ENCODE measurements at places on chromosomes 12 and 14.

DNA sequence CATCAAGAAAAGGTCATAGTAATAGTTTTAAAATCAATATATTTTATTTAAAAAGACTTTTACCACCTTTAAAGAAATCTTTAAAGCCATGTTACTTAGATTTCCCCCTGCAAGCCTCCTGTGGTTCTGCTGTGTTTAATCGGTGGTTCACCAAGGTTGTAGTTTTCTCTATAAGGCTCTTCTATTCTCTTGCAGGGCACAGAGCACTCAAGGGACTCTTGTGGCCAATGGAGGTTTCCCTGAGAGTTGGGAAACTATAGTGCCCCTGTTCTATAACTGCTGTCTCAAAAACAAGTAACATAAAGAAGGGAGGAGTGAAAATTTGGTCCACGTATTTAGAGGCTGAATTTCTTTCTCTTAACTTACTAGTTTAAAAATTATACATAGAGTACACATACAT is 25.0 kb downstream of the DACT1 start:
- no peak for DNase-seq

DNA sequence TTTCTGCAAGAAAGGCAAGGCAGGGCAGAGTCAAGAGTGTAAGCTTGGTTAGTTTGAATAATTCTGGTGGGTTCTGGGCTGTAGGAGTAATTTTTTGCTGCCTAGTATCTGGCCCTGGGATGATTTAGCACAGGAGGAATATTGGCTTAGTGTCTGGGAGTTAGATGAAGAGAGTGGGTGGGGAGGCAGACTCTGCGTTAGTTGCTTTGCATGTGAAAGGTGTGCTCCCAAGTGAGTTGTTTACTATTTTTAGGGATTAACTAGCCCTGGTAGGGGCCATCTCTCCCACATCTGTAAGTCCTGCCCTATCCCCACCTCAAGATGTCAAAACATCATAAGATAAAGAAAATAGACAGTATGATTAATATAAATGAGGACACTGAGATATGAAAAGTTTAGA is 249.7 kb downstream of the LRIG3 start:
- DNase-seq, result no peak

DNA sequence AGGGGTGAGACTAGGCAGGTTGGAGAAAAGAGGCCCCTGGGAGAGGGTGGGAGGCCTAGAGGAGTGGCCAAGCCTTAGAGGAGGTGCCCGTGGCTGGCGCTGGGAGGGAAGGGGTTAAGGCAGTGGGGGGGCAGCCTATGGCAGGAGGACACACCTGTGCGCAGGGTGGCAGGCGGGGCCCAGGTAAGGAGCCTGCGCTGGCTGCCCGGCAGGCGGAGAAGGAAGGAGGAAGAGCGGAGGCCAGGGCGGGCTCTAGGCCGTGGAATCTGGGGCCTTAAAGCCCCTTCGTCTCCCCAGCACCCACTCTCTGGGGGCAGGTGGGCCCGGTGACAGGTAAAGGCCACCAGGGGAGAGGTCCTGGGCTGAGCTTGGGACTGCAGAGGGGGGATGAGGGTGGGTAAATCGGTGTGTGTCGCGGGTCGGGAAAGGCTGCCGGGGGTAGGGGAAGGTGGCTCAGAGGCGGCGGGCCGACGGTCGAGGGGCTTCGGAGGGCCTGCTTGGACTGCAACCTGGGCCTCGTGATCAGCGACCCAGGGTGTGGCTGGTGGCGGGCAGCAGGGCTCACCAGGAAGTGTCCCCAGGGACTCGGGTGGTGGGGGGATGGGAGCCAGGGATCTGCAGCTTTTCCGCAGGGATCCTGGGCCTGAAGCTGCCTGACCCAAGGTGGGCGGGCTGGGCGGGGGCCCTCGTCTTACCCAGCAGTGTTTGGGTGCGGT is 7.3 kb downstream of the PHB2 start:
- no peak for DNase-seq

GRCh38 chr12:12327802-12328201 is 22.2 kb downstream of the MANSC1 start:
- DNase-seq, result no peak

- DNase-seq, result no peak
Observed at GRCh38 chr14:46480817-46481216, 170.8 kb downstream of the RPL10L start.

DNA sequence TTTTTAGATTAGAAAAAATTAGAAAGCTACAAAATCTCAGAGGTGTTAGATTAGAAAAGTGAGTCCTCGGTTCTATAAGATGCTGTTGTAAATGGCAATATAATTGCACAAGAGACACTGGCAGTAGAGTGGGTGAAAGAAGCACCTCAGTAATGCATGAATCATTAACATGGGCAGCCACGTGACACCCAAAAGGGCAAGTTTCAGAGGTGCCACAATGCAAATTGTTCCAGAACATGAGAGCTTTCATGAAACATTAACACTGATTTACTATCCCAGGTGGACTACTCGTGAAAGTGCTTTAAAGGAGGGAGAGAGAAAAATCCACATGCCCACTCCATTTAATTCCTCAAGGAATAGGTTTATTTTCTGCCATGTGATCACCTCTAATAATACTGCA is 108.4 kb downstream of the PTPRR start:
- DNase-seq, result no peak

- no peak for DNase-seq
Observed at GRCh38 chr14:63677891-63678379, 36.3 kb upstream of the WDR89 start.

DNA sequence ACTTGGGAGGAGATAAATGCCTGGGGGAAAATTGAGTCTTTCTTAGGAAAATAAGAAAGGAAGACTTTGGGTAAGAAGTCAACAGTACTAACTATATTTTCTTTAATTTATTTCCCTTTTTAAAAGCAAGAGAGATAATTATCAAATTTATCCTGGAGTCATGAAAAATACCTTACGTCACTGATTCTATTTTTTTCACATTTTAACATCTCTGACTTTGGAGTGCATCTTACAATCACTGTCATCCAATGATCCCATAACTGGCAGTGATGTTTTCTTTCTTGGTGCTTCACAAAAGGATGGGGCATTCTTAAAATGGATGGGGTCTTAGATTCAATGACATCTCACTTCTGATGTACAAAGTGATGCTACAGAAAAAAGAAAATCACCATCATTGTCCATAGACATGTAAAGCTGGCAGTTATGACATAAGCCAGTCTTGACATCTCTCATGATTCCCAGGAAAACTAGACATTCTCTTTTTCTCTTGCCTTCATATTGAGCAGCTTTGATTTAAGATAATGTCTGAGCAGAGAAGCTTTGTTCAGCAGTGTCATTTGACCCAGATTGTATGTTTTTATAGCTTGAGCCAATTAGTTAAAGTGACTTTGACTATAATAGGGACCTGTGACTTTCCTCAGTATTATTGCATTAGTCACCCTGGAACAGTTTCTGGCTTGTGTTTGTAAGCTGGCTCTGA is 236.2 kb downstream of the EGLN3 start:
- no peak for DNase-seq

DNA sequence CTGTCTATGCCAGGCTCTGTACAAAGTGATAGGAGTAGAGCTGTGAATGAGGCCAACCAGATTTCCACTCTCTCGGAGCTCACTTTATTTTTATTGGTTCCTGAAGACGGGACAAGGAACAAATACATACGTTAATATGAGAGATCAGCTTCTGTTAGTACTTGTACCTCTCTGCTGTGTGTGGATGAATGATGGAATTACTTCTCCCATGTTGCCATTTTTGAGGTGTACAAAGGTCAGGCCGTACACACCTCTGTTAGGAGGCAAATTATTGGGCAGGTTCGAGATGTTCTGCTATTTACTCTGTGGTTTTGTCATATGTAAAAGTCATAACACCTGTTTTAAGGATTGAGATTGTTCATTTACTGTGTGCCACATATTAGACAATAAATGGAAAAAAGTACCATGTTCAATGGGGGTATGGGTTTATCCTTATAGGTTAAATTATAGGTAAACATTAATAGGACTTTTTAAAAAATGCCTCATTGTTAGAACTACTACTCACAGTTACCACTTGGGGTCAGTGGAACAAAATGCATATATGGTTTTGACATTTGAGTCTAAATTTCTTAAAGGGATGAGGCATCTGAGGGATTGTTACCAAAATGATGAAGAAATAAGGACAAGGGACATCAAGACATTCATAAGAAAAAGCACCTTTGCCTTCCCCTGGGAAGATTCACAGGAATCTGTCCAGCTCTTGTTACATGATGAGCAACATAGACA is 26.9 kb downstream of the WBP11 start:
- DNase-seq, result no peak

GRCh38 chr14:38972511-38972910 is 130.5 kb downstream of the SEC23A start:
- no peak for DNase-seq

DNA sequence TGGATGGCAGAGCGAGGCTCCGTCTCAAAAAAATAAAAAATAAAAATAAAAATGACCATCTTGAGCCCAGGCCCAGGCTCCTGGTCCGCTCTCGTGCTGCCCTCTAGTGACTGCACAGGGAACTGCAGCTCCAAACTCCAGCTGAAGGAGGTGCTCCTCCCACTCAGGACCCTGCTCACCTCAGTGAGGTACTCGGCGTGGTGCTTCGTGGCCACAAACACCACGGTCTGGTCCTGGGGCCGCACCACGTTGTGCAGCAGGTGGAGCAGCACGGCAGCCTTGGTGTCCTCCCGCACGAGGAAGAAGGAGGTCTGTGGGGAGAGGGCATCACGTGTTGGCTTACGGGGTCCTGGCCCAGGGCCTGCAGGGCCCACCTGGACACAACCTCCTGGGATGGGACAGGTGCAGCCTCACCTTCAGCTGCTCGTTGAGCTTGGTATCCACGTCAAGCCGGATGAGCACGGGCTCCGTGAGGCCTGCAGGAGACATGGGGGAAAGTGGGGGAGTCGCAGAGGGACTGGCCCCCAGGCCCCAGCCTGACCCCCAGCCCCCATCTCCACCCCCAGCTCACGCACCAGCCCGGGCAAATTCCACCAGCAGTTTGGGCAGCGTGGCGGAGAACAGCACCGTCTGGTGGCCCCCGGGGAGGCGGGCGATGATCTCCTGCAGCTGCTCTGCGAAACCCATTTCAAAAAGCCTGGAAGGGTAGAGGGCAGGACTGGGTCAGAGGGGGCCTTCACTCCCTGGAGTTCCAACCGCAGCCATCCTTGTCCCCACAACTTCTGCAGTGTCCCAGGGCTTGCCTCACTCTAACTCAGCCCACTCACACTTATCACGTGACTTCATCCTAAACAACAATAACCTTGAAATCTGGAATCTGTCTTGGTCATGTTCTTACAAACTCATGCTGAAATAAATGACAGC is 10.6 kb downstream of the DDX54 start:
- DNase-seq, result no peak

GRCh38 chr12:131460520-131460919 is 250.4 kb upstream of the SFSWAP start:
- DNase-seq, result no peak

DNA sequence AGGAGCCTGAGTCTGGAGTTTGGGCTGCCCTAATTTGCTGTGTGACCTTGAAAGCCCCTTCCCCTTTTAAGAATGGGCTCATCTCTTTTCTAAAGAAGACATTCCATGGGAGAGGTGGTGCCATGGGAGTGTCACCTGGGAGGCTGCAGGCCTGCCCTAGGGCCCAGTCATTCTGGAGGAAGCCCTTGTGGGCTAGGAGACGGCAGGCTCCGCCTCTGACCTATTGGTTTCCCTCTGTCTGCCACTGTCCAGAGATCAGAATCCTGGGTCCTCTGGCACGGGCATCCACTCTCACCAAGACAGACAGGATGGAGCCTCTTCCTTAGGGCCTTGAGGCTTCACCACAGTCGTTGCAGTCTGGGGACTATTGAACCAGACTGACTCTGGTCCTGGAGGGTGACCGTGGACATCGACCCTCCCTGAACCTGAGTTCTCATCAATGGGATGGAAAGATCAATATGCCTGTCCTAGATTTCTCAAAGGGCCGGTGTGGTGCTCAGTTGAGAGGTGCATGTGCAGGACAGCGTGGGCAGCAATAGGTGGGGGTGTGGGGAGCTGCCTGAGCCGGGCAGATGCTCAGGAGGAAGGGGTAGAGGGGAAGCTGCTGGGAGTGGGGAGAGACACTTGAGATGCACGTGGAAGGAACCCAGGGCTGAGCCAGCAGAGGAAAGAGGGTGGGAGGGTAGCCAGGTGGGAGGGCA is 12.2 kb upstream of the CLMN start:
- no peak for DNase-seq

DNA sequence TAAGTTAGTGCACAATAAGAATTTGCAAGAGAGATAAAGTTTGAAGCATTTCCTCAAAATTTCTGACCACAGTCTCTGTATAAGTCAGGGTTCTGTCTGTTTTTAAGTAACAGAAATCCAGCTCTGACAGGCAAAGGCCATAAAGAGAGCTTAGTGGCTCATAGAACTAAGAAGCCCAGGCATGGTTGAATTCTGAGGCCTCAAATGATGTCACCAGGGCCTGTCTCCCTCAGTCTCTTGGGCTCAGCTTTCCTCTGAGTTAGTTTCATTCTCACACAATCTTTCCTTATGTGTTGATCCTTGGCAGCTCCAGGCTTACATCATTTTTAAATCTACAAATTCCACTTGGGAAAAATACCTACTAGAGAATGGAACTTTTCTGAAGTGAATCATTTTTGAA is 173.4 kb upstream of the ATP2B1 start:
- no peak for DNase-seq

GRCh38 chr14:102764220-102764671 is 13.0 kb upstream of the TRAF3 start:
- no peak for DNase-seq

- DNase-seq, result no peak
Observed at GRCh38 chr14:44988694-44989093, 26.7 kb downstream of the TOGARAM1 start.

DNA sequence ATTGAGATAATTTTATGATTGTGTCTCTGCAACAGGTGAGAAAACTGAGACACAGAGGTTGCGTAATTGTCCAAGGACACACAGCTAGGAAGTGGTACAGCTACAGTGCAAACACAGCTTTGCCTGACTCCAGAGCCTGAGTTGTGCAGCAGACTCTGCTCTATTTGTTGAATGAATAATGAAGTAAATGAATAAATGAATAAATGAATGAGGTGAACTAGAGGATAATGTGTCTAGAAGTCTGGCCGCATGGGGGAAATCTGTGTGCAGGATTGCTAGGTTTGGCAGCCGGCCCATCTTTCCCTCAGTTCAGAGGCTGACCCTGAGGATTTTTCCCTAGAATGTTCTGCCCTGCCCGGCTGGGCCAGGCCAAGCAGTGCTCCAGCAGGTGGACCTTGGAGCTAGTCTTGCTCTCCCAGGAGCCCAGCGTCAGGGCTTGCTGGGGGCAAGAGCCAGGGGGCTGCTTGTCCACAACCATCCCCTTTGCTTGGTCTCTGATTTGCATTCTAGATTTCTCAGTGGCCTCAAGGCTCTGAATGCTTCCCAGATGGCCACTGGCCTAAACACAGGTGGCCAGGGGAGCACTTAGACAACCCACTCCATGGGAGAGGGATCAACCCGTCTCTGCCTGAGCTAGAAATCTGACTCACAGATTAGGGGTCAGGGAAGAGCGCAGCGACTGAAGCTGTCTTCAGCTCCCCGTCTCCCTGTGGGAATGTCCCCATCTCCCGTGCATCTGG is 225.2 kb downstream of the C12orf75 start:
- no peak for DNase-seq

DNA sequence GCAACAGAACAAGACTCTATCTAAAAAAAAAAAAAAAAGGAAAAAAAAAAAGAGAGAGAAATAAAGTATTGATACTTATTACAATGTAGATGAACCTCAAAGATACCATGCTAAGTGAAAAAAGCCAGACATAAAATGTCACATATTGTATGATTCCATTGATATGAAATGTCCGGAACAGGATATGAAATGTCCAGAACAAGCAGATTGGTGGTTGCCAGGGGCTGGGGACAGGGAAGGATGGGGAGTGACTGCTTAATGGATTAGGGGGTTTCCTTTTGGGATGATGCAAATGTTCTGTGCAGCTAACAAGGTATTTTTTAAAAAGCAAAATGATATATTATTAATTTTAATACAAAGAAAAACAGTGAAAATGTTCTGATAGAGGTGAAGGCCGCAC is 5.0 kb downstream of the HVCN1 start:
- no peak for DNase-seq

Data from cortex of kidney (tissue), 1 donor.